ENCODE measurements at places on chromosomes 11 and 22. TPM values are rescaled to one million over a fixed set of nuclear protein-coding genes. Genes with fewer than 3 reads are reported as not detected.

Gene OR5L1
- total RNA-seq: not detected

Gene OR8B12
- not detected for total RNA-seq

Gene PATE4
- total RNA-seq: not detected

Gene MRGPRE
- total RNA-seq: not detected

Gene PHRF1
- 36.2 TPM for total RNA-seq

- peak; percentile 52 for DNase-seq
These were observed 1.7 kb upstream of the RHOD start for GRCh38 chr11:67054836-67055523.

GRCh38 chr11:55726715-55727324 is 46.4 kb upstream of the OR5D13 start:
- no peak for DNase-seq

- no peak for DNase-seq
These were observed 2.3 kb upstream of the SLC25A1 start for GRCh38 chr22:19180740-19181410.

DNA sequence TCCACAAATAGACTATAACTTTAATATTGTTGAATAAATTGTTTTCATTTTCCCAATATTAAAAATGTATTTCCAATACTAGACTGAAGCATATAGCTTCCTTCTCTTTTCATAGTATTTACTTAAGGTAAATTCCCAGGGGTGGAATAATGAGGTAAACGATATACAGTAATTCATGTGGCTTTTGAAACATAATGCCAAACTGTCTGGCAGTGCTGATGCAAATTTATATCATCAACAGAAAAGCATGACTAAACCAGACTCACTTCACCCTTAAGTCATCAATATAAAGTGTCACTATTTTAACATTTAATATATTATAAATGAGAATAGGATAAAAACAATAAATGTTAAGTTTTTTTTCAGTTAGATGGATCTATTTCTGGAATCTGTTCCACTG is 13.6 kb downstream of the C2CD3 start:
- DNase-seq: peak; percentile 28
